ENCODE measurements at places on chromosomes 11 and 22.

DNA sequence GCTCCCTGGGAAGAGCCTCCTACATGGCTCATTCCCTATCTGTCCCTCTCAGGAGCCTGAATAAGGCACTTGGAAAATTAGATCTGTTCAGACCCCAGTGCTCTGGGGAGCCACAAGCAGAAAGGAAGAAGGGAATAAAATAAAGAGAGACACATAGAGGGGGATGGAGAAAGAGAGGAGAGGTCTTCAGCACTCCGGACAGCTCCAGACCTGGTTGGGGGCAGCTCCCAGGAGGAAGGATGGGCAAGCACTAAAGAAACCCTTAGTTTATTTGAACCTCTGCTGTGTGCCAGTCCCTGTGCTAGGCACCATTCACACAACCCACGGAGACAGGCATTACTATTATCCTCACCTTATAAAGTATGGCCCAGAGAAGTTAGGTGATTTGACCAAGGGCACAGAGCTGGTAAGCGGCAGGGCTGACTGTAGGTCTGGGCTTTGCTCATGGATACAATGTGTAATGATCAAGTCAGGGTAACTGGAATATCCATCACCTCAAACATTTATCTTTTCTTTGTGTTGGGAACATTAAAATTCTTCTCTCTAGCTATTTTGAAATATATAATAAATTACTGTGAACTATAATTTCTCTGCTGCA lies 53.7 kb upstream of the LRRC32 start:
- no peak for DNase-seq

- no peak for DNase-seq
Measured at GRCh38 chr11:126139111-126140091, 72.0 kb downstream of the RPUSD4 start.

DNA sequence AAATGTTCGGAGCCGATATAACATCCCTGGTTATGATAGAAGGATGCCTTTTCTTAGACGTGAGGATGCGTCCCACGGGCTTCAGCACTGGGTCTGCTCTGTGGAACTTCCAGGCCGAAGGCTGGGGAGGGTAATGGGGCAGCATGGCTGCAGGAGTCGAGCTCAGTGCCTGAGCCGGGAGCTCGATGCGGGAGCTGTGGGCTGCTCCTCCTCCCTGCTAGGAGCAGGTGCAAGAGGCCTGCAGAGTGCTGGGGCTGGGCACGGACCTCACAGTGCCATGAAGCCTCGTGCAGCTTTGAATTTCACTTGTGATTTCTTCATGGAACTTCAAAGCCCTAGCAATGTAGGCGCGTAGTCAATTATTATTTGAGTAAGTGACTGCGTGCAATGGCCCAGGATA lies 6.0 kb downstream of the TUBA8 start:
- no peak for DNase-seq

- DNase-seq = no peak
Measured at GRCh38 chr11:23732026-23732425, 764.8 kb upstream of the LUZP2 start.

GRCh38 chr11:112786196-112786595 lies 175.0 kb upstream of the NCAM1 start:
- DNase-seq = no peak

GRCh38 chr11:62710001-62710345 lies 2.5 kb downstream of the GNG3 start:
- no peak for DNase-seq

- DNase-seq = no peak
Measured at GRCh38 chr11:115653926-115654325, 149.7 kb upstream of the CADM1 start.

GRCh38 chr22:45105281-45105702 lies 58.4 kb upstream of the NUP50 start:
- no peak for DNase-seq

DNA sequence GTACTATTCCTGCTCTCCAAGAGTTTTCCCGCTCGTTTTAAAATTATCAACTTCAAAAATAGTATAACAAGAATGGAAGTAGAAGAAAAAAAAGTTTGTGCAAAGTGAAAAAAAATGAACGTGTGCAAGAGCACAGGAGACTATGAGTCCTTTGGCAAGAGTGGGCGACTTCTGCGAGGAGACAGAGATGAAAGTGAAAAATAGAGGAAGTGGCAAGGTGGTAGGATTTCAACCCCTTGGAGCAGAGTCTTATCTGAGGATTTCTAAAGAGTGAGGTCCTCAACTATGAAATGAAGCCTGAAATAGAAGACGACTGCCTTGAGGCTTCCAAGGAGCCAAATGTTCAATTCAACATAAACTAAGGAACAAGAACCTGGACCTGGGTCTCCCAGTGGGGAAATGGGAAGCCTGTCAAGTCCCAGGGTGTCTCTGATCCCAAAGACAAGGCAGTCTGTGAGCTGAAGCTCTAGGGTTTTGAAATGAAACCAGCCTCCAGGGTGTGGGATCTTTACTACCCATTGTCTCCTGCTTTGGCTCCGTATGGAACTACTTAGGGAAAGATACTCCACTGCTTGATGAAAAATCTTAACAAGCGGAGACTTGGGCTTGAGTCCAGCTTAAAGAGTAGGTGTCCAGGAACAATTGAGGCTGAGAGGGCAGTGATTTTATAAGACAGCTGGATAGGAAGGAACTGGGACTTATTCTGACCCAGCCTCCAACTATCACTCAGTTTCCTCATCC lies 4.8 kb downstream of the P4HA3 start:
- no peak for DNase-seq

DNA sequence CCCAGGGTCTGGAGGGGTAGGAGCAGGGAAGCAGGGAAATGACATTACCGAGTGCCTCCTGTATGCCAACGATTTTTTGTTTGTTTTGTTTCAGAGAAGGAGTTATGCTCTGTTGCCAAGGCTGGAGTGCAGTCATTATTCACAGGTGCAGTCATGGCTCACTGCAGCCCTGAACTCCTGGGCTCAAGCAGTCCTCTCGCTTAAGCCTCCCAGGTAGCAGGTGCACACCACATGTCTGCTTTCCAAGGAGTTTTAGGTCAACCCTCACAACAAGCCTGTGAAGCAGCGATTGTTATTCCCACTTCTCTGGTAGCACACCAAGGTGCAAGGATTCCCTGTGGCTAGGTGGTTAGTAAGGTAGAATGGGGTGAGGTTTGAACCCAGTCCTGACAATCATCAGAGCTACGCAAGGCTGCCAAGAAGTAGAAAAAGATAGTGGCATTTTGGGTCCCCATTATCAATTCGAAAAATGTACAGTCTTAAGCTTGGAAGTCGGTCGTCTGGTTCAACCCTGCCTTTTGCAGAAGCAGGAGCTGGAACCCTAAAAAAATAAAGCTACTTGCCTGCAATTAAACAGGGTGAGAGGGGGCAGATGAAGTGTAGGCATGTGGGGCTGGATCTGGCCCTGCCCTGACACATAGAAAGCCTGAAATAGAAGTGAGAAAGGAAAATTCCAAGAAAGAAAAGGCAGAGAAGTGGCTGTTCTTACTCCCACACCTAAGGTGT lies 9.1 kb downstream of the UCP3 start:
- no peak for DNase-seq

DNA sequence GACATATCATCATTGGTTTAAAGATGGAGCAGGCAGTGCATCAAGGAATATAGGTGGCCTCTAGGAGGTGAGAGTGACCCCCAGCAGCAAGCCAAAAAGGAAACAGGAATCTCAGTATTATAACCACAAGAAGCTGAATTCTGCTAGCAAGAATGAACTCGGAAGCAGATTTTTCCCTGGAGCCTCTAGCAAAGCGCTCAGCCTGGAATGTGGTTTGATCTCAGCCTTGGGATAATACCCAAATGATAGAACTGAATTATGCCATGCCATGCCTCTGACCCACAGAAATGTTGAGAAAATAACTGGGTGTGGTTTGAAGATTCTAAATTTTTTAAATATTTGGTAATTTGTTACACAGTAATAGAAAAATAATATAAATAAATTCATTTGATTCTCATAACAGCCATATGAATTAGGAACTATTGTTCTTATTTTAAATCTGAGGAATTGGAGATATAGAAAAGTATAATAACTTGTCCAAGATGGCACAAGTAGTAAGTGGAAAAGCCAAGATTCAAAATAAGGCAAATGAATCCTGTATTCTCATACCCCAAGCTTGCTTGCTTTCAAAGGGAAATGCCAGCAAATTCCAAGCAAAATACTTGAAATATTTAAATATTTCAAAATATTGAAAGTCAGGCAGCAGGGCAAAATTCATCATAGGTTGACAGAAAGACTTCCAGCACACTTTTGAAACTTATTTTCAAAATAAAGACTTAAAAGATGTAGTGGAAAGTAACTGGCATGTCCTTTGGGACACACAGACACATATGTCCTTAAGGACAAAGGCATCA lies 567.4 kb downstream of the KCNA4 start:
- no peak for DNase-seq

GRCh38 chr11:1483445-1483961 lies 3.1 kb downstream of the MOB2 start:
- DNase-seq = no peak

DNA sequence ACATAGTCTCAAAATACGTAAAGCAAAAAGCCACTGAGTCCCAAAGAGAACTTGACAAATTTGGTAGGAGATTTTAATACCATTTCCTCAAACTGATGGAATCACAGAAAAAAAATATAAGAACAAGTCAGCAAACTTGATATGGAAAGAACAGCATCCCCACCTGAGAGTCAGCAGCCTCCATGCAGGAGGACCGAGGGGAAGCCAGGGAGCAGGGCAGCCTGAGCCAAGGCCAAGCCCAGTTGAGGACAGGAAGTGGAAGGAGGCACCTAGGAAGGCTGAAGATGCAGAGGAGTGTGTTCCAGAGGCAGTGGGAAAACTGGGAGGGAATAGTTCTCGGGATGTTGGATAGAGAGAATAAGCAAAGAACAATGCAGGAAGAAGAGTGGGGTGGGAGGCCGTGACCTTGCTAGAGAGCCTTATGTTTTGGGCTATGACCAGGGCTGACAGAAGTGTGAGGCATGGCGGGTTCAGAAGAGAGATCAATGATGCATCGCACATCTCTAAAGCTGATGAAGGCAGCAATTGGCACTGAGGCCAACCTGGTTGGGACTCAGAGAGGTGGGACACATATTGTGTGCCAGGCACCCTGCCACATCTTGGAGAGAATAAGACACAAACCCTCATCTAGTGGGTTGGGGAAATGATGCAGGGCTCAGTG lies 15.4 kb downstream of the APOA4 start:
- no peak for DNase-seq

DNA sequence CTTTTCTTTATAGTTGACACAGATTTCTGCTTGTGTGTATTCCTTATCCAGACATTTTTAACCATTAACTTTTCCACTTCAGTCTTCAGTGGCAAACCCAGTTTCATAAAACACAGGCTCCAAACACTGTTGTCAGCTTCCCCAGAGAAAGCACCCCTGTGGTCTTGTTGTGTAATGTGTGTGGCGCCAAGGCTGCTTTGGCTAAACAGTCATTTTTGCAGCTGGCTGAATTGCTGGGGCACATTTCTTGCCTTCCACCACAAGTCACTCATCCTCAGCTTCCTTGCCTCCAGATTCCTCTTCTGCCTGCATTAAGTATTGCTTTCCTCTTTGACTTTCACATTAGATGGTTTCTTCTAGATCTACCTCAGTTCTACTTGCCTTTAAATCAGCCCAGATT lies 40.5 kb downstream of the ARHGAP1 start:
- DNase-seq = no peak

- no peak for DNase-seq
Measured at GRCh38 chr11:59801981-59802638, 8.5 kb downstream of the MRPL16 start.

DNA sequence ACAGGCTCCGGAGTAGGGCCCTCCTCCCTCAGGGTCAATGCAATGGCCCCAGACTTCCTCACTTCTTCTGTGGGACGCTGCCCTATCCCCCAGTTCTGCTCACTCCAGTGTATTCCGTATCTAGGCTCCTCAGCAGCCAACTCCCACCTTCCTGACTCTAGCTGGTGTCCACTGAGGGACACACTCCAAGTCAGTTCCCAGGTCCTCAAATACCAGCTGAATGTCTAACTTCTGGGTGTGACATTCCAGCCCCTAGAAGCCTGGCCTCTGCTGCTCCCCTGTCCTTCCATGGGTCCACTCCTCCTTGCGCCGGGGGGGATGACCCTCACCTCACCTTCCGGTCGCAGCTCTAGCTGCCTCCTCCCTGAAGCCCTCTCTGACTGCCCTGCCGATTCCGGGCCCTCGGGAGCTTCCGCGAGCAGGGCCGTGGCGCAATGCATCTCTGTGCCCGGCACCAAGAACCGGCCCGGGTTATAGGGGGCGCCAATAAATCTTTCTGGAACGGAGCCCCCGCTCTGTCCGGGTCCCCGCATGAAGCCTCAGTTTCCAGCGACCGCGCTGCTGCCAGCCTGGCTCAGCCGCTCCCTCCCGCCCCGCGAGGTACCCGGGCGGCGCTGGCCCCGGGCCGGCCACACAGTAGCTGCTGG lies 15.4 kb downstream of the BAD start:
- no peak for DNase-seq

DNA sequence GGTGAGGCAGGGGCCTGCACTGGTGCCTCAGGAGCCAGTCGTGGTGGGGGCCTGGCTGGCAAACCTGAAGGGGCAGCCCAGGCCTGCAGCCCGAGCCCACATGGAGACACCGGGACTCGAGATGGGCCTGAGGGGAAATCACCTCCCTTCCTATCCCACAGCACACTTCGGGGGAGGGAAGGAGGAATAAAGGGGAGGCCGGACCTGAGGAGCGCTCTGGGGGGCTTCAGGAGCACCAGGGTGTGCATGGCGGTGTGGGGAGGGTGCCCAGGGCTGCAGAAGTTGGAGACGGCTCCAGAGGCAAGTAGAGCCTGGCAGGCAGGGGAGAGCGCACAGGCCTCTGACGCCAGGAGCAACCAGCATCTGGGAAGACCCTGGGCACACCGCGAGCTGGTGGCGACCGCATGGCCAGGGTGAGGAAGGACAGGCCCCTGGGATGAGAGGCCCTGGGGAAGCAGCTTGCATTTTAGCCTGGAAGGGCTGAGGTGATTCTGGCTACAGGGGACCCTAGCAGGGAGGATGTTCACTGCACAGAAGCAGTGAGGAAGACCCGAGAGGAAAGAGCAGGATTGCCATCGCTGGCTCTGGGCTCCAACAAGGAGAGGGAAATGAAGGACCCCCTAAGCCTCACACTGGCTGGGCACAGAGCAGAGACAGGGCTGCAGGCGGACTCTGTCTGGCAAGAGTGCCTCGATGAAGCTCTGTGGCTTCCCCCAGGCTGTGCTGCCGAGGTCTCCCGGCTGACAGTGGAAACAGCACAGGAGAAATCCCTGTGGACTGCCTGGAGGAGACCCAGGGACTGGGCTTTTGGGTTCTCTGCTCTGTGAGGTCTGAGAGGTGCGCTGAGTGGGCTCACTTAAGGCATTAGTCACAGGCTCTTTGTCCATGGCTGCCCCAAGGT lies 457.7 kb downstream of the BRD1 start:
- no peak for DNase-seq

GRCh38 chr11:88178191-88178590 lies 2.9 kb upstream of the RAB38 start:
- DNase-seq = no peak

- DNase-seq = no peak
Measured at GRCh38 chr22:34950489-34950888, 115.5 kb upstream of the ISX start.

DNA sequence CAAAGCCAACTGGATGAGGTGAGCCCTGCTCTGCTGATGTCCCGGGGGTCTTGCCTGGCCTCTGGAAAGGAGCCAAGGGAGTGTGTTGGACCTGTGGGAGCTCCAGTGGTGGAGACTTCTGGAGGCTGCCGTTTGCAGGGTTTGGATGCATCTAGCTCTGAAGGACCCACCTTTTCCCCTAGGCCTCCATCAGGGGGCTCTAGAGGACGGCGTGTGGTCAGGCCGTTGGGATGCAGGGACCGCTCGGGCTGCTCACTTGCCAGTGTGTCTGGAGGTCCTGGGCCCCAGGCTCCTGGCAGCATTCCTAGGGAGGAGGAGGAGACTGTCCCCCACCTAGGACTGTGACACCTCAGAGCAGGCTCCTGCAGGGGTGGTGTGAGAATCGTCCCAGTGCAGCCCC lies 58.3 kb downstream of the PRDM11 start:
- DNase-seq = no peak

Measured in stimulated activated CD4-positive, alpha-beta T cell treated with anti-CD3 and anti-CD28 coated beads, TNF-alpha, amount 100 ng/mL, for 48 hours (primary cell).